ENCODE measurements at places on chromosomes 1 and 21.

GRCh38 chr1:224544346-224545110 lies 71.6 kb upstream of the CNIH3 start:
- no peak for DNase-seq

DNA sequence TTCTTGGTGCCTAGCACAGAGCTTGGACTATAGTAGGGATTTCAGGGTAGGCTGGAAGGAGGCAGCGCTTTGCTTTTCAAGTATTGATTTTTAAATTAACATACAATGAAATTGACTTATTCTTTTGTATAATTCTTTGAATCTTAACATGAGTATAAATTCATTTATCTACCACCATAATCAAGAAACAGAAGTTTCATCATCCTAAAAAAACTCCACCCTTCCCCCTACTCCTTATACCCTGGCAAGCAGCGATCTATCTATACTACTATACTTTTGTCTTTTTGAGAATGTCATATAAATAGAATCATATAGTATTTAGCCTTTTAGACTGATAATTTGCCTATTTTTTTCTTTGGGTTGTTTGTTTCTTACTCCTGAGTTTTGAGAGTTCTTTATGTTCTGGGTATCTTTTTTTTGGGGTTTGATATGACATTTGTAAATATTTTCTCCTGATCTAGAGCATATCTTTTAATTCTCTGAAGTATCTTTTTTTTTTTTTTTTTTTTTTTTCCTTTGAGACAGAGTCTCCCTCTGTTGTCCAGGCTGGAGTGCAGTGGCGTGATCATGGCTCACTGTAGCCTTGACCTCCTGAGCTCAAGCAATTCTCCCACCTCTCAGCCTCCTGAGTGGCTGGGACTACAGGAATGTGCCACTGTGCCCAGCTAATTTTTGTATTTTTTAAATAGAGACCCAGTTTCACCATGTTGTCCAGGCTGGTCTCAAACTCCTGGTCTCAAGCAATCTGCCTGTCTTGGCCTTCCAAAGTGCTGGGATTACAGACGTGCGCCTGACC lies 6.4 kb downstream of the RPS6KC1 start:
- no peak for DNase-seq

DNA sequence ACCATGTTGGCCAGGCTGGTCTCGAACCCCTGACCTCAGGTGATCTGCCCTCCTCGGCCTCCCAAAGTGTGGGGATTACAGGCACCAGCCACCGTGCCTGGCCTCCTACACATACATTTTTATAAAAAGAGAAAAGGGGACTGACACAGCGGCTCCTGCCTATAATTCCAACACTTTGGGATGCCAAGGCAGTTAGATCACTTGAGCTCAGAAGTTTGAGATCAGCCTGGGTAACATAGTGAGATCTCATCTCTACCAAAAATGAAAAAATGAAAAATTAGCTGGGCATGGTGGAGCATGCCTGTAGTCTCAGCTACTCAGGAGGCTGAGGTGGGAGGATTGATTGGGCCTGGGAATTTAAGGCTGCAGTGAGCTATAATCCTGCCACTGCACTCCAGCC lies 23.4 kb downstream of the ZNF281 start:
- no peak for DNase-seq

- no peak for DNase-seq
These were observed 27.0 kb upstream of the MEF2D start for GRCh38 chr1:156527584-156527983.

GRCh38 chr1:110612060-110612745 lies 6.0 kb upstream of the KCNA2 start:
- no peak for DNase-seq

- no peak for DNase-seq
These were observed 1.5 kb upstream of the CCDC27 start for GRCh38 chr1:3750741-3751140.

- DNase-seq, result no peak
These were observed 131.0 kb upstream of the CSF3R start for GRCh38 chr1:36613721-36614120.

DNA sequence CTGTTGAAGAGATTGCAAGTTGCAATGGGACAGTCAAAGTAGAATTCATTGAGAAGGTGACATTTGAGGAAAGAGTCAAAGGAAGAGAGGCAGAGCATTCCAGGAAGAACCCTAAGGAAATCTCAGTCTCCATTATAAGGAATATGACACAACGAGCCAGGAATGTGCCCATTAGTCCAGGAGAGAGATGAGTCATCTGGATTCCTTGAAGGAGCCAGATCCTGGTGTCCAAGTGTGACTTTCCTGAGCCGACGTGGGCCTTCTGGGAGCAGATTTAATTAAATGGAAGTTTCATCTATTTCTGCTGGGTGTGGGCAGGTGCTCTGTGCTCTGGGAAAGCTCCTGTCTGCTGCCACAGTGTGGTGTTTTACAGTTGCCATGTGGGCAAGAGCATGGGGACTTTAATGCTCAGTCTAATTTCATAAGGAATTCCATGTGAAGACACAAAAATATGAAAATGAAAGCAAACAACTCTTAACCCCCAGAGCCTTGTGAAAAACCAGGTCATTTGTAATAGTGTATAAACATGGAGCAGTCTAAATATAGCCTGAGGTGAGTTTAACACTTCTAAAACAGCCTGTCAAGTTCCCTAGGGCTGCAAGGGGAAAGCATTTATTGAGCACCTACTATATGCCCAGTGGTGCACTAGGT lies 111.4 kb upstream of the ARTN start:
- DNase-seq, result no peak

- DNase-seq, result no peak
These were observed 196.1 kb upstream of the VAMP3 start for GRCh38 chr1:7575041-7575400.

GRCh38 chr1:63321066-63321784 lies 1.1 kb upstream of the FOXD3 start:
- no peak for DNase-seq

DNA sequence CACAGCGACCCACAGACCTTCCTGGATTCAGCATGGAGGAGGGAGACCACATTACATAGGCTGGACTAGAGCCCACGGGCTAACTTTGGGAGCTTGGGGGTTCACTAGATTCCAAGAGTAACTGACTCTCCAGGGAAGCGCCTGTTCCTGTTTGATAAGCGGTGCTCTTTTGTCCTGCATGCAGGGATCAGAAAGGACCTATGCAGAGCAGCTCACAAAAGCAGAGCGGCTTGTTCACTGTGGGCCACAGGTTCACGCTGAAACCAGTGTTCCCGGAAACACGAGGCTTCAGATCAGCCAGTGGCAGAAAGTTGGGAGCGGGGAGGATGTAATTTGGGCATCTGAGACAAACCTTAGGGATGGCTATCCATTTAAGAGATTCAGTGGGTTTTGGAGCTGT lies 403.9 kb downstream of the PCP4 start:
- DNase-seq, result no peak

- no peak for DNase-seq
These were observed 47.7 kb downstream of the MAN1A2 start for GRCh38 chr1:117414943-117415342.

DNA sequence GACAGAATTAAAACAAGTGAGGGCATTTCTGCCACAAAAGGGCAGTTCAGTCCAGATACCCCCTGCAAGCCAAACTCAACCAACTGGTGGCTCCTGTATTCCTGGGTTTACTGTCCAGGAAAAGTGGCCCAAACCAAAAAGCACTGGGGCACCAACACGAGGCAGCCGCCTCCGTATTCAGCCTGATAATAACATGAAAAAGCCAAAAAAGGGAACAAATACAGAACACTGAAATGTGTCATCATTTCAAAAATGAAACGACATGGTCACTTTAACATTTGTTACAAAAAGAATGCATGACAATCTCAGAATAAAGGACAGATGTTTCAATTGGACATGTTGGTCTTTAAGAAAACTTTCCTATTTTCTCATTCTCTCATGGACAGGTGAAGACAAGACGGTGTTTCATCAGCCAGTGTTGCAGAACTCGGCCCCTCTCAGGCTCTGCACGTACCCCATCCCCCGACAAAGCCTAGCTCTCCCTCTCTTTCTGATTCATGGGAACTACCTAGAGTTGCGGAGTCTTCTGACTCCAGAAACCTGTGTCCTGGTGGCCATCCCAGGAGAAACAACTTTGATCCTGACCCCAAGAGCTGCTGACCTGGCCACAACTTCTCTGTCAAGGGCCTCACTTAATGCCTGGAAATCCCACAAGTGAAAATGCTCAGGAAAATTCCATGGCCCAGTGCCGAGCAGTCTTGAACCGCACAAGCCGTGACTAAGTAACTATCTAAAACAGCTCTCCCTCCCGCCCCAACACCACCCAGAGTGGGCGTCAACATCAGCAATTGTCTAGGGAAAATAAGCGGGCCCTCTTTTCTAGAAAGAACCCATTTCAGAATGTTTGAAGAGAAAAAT lies 27.1 kb downstream of the ZBTB17 start:
- DNase-seq, result peak; percentile 84

GRCh38 chr1:53310847-53311681 lies 16.8 kb downstream of the LRP8 start:
- DNase-seq, result no peak

- DNase-seq, result no peak
These were observed 39.1 kb upstream of the ECE1 start for GRCh38 chr1:21329209-21329844.

GRCh38 chr1:233639611-233640010 lies 25.7 kb downstream of the KCNK1 start:
- no peak for DNase-seq

- DNase-seq, result no peak
These were observed 58.0 kb downstream of the DDX20 start for GRCh38 chr1:111813440-111814304.

DNA sequence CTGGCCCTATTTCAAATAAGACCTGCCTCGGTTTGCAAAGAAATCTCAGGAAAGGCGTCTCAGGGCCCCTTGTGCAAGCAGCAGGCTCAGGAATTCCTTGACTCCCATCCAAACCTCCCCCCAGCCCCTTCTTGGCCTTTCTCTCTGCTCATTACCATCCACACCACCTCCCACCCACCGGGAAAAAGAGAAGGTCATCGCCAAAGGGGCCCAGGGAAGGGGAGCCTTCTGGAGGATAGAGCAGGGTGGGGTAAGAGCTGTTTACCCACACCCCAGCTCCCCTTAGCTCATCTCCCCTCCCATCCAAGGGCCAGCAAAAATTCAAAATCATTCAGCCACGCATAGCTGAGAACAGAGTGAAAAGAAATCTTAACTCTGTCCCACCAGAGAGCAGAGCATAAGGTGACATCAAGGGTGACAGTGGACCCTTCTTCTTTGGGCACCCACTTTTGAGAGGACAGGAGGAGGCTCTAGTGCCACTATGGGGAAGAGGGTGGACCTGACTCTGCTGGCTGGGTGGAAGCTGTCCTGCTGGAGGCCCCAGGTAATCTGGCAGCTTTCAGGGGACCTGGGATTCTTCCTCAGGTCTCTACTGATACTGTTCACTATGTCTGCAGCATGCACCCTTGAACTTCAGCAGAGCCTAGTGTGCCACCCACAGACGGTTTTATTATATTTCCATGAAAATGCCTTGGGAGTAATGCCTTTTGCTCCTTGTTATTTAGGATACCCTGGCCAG lies 3.9 kb upstream of the WNT2B start:
- no peak for DNase-seq

DNA sequence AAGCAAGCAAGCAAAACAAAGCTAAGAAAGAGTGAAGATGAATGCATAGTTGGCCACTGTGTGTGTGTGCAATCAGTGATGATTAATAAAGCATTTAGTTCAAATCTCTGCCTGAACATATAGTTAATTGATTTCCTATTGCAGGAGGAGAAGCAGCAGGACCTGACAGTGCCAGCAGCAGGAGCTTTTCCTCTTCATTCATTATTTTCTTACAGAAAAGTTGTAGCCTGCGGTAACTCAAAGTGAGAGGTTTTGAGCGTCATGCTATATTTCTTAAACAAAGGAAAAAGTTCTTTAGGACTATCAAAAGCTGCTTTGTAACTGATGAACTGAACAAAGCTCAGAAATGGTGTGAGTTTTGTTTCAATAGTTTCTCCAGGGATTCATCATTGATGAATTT lies 379.9 kb downstream of the PTBP2 start:
- no peak for DNase-seq

GRCh38 chr1:31790140-31790539 lies 25.7 kb downstream of the SPOCD1 start:
- DNase-seq, result no peak

DNA sequence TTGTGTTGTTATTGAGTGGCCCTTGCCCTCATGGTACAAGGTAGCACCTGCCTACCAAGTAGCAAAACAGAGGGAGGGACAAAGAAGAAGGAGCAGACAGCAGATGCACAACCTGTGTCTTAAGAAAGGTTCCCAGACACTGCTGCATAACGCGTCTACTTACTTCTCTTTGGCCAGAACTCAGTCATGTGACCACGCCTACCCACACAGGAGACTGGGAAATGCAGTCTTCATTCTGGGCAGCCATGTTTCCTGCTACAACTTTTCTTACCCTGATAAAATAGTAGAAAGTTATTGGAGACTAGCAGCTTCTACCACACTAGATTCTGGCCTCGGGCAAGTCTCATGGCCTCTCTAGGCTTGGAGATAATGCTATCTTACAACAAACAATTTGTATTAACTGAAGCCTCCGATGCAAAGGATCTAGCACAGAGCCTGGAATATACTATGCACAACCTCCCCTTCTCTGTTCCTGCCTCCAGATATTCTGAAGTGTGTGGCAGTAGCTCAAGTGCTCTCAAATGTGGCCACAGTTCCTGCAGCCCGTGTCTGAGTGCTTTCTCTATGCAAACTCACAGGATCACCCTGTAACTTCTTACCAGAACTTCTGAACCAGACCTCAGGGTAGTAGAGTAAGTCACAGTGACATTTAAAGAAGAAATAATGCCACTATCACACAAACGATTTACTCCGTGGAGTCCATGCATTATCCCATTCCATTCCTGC lies 34.1 kb upstream of the BTG2 start:
- DNase-seq, result no peak

GRCh38 chr1:248686815-248687214 lies 15.8 kb downstream of the OR14I1 start:
- DNase-seq, result no peak

DNA sequence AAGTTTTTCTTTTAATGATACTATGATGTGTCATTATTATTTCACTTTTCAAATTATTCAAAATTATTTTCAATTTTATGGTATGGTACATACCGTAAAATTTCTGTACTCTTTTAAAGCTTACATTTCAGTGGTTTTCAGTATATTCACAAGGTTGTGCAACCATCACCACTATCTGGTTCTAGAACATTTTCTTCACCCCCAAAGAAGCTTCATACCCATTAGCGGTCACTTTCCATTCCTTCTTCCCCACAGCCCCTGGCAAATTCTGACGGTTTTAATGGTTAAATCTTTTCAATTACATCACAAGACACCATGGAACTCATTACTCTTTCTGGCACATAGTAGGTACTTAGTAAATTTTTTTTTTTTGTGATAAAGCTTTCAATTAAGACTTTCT lies 22.8 kb upstream of the ATP5PO start:
- no peak for DNase-seq

GRCh38 chr1:160987359-160988050 lies 32.9 kb upstream of the ITLN2 start:
- DNase-seq, result no peak

- DNase-seq, result no peak
These were observed 25.0 kb downstream of the SLAMF1 start for GRCh38 chr1:160621633-160622413.

- no peak for DNase-seq
These were observed 35.2 kb upstream of the EDEM3 start for GRCh38 chr1:184789884-184790283.

GRCh38 chr1:30418061-30418938 lies 305.1 kb downstream of the MATN1 start:
- DNase-seq, result no peak

- no peak for DNase-seq
These were observed 24.3 kb downstream of the DDAH1 start for GRCh38 chr1:85440612-85441011.

- no peak for DNase-seq
These were observed 41.2 kb downstream of the AHDC1 start for GRCh38 chr1:27562534-27563340.

- DNase-seq, result no peak
These were observed 141.1 kb upstream of the SAMSN1 start for GRCh38 chr21:14687268-14687625.

Measured in omental fat pad (tissue), 4 donors.